ENCODE measurements at places on chromosomes 4 and X.

DNA sequence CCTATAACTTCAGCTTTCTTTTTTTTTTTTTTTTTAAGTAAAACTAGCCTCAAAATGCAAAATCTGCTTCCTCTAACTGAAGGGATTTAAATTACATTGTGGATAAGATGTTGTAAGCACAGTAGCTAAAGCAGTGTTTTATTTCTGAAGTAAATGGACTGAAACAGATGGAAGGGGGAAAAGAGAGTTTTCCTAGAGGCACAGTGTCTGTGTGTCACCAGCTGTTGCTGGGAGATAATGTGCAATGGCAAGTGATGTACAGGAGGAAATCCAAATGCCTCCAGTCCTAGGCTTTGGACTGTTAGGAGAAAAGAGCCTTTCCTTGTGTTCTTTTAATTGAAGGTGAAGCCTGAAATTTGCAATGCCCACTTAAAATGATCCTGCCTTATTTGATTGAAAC is 672.1 kb downstream of the GRXCR1 start:
- DNase-seq = no peak

GRCh38 chrX:132395026-132395425 is 93.8 kb downstream of the MBNL3 start:
- peak; percentile 42 for DNase-seq

GRCh38 chr4:155972098-155972497 is 18.4 kb upstream of the CTSO start:
- peak; percentile 42 for DNase-seq

GRCh38 chr4:7677799-7678301 is 243.1 kb upstream of the PSAPL1 start:
- no peak for DNase-seq

DNA sequence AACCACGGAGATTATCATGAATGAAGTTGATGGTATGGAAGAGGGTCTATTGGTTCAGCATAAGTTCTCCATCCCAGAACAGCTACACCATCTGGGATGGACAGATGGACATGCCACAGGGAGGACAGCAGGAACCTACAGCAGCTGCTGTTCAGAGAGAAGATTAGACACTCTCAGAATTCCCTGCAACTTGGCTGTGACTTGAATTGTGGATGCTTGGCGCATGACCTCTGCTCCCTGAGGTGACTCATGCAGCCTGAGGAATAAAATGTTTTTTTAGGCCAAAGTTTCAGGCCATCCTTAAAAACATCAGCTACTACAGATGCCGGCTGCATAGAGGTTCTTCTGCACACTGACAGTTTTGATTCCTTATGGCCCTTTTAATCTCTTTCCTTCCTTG is 97.3 kb downstream of the RS1 start:
- no peak for DNase-seq

DNA sequence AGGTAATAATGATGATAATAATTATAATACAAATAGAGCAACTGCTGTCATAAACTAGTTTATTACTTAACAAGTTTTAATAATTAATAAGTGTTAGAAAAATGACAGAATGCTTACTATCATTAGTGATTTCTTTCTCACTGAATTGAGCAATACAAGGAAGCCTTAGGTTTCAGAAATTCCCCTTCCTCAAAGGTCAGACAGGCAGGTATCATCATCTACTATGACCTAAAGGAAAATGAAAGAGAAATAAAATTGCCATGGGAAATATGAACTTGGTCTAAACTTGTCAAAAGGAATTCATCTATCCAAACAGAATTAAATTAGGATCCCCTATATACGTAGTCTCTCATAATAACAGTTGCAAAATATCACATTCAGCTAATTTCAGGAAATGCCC is 56.3 kb upstream of the SLC7A11 start:
- no peak for DNase-seq

DNA sequence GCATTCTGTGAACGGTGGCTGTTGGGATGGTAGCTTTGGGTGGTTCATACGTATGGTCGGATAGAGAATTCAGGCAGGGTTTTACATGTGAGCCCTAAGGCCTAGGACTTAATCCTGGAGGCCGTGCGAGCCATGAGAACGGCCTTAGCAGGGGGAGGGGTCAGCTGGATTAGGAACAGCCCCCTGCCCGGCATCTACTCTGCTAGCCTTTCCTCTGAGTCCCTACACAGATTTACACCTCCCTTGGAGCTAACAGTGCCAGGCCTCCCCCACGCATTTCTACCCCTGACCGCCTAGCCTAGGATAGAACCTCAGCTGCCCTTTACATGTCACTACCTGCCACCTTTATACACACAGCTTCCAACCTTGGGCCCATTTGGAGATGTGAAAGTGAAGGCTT is 7.1 kb downstream of the PRAF2 start:
- DNase-seq = no peak

DNA sequence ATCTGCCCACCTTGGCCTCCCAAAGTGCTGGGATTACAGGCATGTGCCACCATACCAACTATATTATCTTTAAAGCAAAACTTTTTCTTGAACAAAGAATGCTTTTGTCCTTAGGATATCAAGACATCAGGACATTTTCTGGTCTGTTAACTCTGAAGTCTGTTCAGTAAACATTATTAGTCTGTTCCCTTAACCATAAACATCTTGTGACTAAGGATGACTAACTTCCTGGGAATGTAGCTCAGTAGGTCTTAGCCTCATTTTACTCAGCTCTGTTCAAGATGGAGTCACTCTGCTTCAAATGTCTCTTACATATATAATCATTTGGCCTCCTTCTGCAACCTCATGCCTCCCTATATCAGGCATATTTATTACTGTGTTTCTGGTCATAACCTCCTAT is 122.9 kb downstream of the UBE2NL start:
- no peak for DNase-seq

- no peak for DNase-seq
Measured at GRCh38 chrX:120304256-120304655, 7.0 kb downstream of the TMEM255A start.

DNA sequence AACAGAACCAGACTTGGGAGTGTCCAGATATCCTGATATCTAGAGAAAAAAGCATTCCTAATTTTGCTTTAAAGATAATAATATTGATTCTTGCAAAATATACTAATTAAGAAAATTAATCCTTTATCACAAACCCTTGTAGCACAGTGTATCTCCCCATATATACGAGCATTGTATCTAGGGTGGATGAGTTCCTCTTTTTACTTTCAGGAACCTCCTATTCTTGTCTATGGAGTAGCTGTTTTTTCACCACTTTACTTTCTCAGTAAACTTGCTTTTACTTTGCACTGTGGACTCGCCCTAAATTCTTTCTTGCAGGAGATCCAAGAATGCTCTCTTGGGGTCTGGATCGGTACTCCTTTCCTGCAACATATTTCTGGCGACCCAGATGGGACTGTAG is 103.9 kb downstream of the GLUD2 start:
- no peak for DNase-seq

DNA sequence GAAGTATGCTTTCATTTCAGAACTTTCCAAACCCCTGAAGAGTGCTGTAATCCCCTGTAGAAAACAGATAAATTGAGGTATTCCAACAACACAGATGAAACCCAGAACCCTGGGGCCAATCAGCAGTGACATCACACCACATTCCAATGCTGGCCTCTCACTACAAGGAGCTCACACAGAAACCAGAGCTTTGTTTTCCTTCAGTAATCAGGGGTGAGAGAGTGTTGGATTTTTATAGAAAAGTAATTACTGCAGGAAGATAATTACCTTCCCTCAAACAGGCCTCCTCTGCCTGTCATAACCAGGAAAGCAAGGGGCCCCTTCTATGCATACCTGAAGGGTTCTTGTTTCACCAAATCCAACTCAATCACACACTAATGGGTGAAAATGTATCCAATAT is 246.2 kb downstream of the SCFD2 start:
- peak; percentile 96 for DNase-seq

DNA sequence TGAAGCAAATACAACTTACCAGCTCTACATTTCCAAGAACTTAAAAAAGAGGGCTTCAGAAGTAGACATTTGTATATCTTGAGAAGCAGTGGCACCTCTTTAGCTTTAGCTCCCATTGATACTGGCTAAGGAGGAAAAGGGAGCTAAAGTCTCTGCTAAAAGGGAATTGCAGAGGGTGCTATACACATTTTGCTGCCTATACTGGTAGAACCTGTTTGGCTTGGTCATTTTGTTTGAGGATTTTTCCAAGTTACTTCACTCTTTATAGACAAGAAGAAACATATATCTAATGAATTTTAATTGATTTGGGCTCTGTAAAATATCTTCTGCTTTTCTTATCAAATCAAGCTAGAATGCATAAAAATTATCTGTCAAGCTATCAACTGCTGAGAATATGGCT is 11.8 kb downstream of the PAPSS1 start:
- DNase-seq = no peak

GRCh38 chr4:7651461-7651921 is 216.8 kb upstream of the PSAPL1 start:
- DNase-seq = peak; percentile 61
